ENCODE measurements at places on chromosomes 3 and 15. TPM values are rescaled to one million over a fixed set of nuclear protein-coding genes. Genes with fewer than 3 reads are reported as not detected.

- no peak for DNase-seq
- H3K27ac ChIP-seq = no peak overlapping the region
- no peak overlapping the region for H3K4me3 ChIP-seq
- no peaks in the 10 kb centered on the region for H3K4me1 ChIP-seq
Observed at GRCh38 chr3:89787485-89787884, 680.1 kb downstream of the EPHA3 start.

GRCh38 chr3:61200270-61200669, 51.0 kb downstream of the FHIT start:
- no peak for DNase-seq
- no peak overlapping the region for H3K27ac ChIP-seq
- no peaks in the 10 kb centered on the region for H3K4me1 ChIP-seq
- no peaks in the 10 kb centered on the region for H3K27me3 ChIP-seq
- H3K36me3 ChIP-seq = no peaks in the 10 kb centered on the region

- H3K4me1 ChIP-seq = peaks cover 6% of the 10 kb centered on the region
- H3K4me3 ChIP-seq = no peak overlapping the region
- no peak overlapping the region for H3K27ac ChIP-seq
- no peaks in the 10 kb centered on the region for H3K36me3 ChIP-seq
Observed at GRCh38 chr3:122936335-122936734, 91.2 kb downstream of the SEMA5B start.

- H3K4me3 ChIP-seq = no peak overlapping the region
- DNase-seq = no peak
- H3K27me3 ChIP-seq = no peaks in the 10 kb centered on the region
- H3K27ac ChIP-seq = no peak overlapping the region
- no peaks in the 10 kb centered on the region for H3K36me3 ChIP-seq
Observed at GRCh38 chr15:57667171-57667849, 39.2 kb upstream of the POLR2M start.

IL17RB gene
- 2.1 TPM for total RNA-seq

GRCh38 chr3:42652251-42652610, 1.3 kb upstream of the ZBTB47 start:
- H3K27me3 ChIP-seq = no peaks in the 10 kb centered on the region
- no peak overlapping the region for H3K27ac ChIP-seq
- peaks cover 14% of the 10 kb centered on the region for H3K4me1 ChIP-seq
- H3K4me3 ChIP-seq = no peak overlapping the region
- no peak for DNase-seq

MCF2L2 gene
- total RNA-seq = 3.5 TPM

DNA sequence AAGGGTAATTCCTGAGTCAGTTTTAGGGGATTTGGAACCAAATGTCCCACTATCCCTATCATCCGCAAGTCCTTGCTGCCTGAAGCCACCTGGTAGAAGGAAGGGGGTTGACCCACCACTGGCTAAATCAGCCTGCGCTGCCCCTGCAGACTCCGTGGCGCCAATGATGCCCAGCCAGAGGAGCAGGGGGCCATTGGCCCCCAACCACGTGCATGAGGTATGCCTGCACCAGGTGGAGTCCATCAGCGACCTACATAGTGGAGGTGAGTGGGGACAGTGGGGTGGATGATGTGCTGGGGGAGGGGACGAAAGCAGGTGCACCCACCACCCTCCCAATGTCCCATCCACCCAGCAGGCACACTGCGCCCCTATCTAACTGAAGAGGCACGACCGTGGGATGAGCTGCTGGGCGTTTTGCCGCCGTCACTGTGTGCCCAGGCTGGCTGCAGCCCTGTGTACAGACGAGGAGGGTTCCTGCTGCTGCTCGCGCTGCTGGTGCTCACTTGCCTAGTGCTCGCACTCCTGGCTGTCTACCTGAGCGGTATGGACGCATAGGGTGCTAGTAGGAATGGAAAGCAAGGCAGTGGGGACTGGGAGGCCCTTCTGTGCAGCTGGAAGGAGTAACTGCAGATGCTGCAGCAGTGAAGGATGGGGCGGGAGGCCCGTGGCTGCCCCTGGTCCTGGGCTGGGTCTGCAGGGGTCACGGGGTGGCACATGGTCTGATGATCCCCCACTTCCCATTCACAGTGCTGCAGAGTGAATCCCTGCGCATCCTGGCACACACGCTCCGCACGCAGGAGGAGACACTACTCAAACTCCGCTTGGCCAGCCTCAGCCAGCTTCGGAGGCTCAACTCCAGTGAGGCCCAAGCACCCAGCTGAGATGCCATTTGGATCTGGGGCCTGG, 5.7 kb downstream of the IFRD2 start:
- no peak overlapping the region for H3K27ac ChIP-seq
- no peak for DNase-seq
- H3K36me3 ChIP-seq = peaks cover 6% of the 10 kb centered on the region
- no peak overlapping the region for H3K4me3 ChIP-seq
- no peaks in the 10 kb centered on the region for H3K27me3 ChIP-seq

GALK2 gene
- total RNA-seq = 26.2 TPM

GRCh38 chr3:69250014-69250413, 127.6 kb upstream of the LMOD3 start:
- H3K36me3 ChIP-seq = no peaks in the 10 kb centered on the region
- no peak overlapping the region for H3K27ac ChIP-seq
- H3K27me3 ChIP-seq = no peaks in the 10 kb centered on the region
- peak; percentile 36 for DNase-seq
- no peaks in the 10 kb centered on the region for H3K4me1 ChIP-seq
- H3K4me3 ChIP-seq = no peak overlapping the region

GRCh38 chr3:148975248-148975647, 16.1 kb upstream of the GYG1 start:
- H3K27me3 ChIP-seq = no peaks in the 10 kb centered on the region
- no peak for DNase-seq
- no peaks in the 10 kb centered on the region for H3K36me3 ChIP-seq
- no peaks in the 10 kb centered on the region for H3K4me1 ChIP-seq
- H3K4me3 ChIP-seq = no peak overlapping the region

DNA sequence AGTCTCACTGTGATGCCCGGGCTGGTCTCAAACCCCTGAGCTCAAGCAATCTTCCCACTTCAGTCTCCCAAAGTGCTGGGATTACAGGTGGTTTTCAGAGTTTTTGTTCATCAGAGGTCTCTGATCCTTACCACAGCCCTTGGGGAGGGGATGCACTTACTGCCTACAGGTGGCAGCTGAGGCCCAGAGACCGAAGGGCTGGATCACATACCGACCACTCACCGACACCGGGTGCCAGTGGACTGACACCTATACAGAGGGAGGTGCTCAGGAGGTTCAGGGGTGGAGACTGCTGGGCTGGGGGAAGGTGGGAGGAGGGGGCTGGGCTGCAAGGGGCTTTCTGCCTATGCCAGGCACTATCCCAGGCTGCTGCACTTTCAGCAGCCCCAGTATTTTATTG, 19.5 kb downstream of the DUSP7 start:
- H3K36me3 ChIP-seq = no peaks in the 10 kb centered on the region
- no peak overlapping the region for H3K27ac ChIP-seq
- DNase-seq = no peak
- no peak overlapping the region for H3K4me3 ChIP-seq
- no peaks in the 10 kb centered on the region for H3K27me3 ChIP-seq

- peak overlapping the region; percentile 26 for H3K27ac ChIP-seq
- H3K36me3 ChIP-seq = no peaks in the 10 kb centered on the region
- no peak for DNase-seq
- no peaks in the 10 kb centered on the region for H3K27me3 ChIP-seq
Observed at GRCh38 chr3:4759689-4760312, 219.4 kb upstream of the BHLHE40 start.

KLHL6 gene
- 31.0 TPM for total RNA-seq

B3GNT5 gene
- total RNA-seq = 10.0 TPM

PP2D1 gene
- not detected for total RNA-seq

GRCh38 chr15:41866263-41866703, 27.6 kb downstream of the SPTBN5 start:
- no peak overlapping the region for H3K4me3 ChIP-seq
- peaks cover 8% of the 10 kb centered on the region for H3K4me1 ChIP-seq
- no peaks in the 10 kb centered on the region for H3K27me3 ChIP-seq
- H3K36me3 ChIP-seq = no peaks in the 10 kb centered on the region

SLC22A14 gene
- not detected for total RNA-seq

CERS3 gene
- 0.24 TPM for total RNA-seq

DNA sequence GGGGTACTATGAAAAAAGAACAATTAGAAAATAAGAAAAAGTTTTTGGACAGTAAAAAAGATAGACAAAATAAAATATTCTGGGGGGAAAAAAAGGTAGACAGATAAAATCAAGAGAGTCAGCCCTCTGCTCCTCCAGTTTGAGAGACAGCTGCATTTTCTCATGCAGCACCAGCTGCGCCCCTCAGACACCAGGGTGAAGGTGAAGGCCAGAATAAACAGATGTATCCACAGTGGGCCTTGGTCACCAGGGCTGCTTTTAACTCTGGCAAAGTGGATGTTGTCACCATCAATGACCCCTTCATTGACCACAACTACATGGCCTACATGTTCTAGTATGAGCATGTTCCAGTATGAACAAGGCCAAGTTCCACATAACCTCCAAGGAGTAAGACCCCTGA, 13.9 kb upstream of the RNF7 start:
- no peak overlapping the region for H3K27ac ChIP-seq
- H3K4me3 ChIP-seq = no peak overlapping the region
- H3K27me3 ChIP-seq = no peaks in the 10 kb centered on the region

GRCh38 chr15:89912145-89912673, 543 bp downstream of the ARPIN start:
- H3K27me3 ChIP-seq = peaks cover 7% of the 10 kb centered on the region
- DNase-seq = no peak
- H3K4me1 ChIP-seq = no peaks in the 10 kb centered on the region
- no peak overlapping the region for H3K27ac ChIP-seq
- no peaks in the 10 kb centered on the region for H3K36me3 ChIP-seq

MNS1 gene
- total RNA-seq = 0.82 TPM

EXOSC7 gene
- 86.4 TPM for total RNA-seq

- no peaks in the 10 kb centered on the region for H3K4me1 ChIP-seq
- DNase-seq = no peak
- no peak overlapping the region for H3K4me3 ChIP-seq
- no peaks in the 10 kb centered on the region for H3K27me3 ChIP-seq
Observed at GRCh38 chr3:72530426-72530825, 317.8 kb downstream of the SHQ1 start.

DNA sequence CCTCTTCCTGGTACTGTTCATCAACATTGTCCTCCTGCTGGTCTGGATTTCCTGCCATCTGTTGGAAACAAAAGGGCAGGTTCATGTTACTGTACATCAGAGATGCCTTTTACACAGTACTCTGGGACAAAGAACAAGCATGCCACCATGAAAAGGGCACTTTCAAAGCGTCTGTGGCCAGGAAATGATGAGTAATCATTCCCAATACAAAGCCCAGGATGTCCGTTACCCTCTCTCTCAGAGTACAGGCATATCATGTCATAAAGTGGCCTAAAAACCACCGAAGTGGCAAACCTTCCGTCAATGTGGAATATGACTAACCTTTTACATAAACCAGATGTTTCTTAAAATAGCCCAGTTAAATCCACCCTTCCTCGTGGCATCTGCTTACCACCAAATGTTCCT, 71.2 kb downstream of the GOLIM4 start:
- no peaks in the 10 kb centered on the region for H3K36me3 ChIP-seq
- no peaks in the 10 kb centered on the region for H3K4me1 ChIP-seq
- H3K4me3 ChIP-seq = no peak overlapping the region
- DNase-seq = no peak

- H3K27me3 ChIP-seq = no peaks in the 10 kb centered on the region
- no peak overlapping the region for H3K4me3 ChIP-seq
- H3K4me1 ChIP-seq = peaks cover 52% of the 10 kb centered on the region
- DNase-seq = no peak
Observed at GRCh38 chr15:31268911-31269784, 57.5 kb upstream of the KLF13 start.

GRCh38 chr3:122132949-122133540, 50.4 kb upstream of the CASR start:
- H3K27ac ChIP-seq = no peak overlapping the region
- DNase-seq = no peak
- H3K36me3 ChIP-seq = no peaks in the 10 kb centered on the region
- no peaks in the 10 kb centered on the region for H3K27me3 ChIP-seq

- H3K36me3 ChIP-seq = no peaks in the 10 kb centered on the region
- H3K4me1 ChIP-seq = no peaks in the 10 kb centered on the region
- H3K27me3 ChIP-seq = no peaks in the 10 kb centered on the region
- no peak for DNase-seq
- no peak overlapping the region for H3K4me3 ChIP-seq
Observed at GRCh38 chr3:129535075-129535474, 6.6 kb downstream of the RHO start.

GRCh38 chr3:16370872-16371740, 106.1 kb downstream of the OXNAD1 start:
- no peak overlapping the region for H3K27ac ChIP-seq
- H3K36me3 ChIP-seq = peaks cover 17% of the 10 kb centered on the region
- H3K4me3 ChIP-seq = no peak overlapping the region
- no peaks in the 10 kb centered on the region for H3K27me3 ChIP-seq

OR5K1 gene
- not detected for total RNA-seq

GRCh38 chr3:162973428-162973917, 1476.9 kb downstream of the OTOL1 start:
- no peak overlapping the region for H3K27ac ChIP-seq
- DNase-seq = no peak
- no peaks in the 10 kb centered on the region for H3K27me3 ChIP-seq

- no peaks in the 10 kb centered on the region for H3K27me3 ChIP-seq
- H3K36me3 ChIP-seq = no peaks in the 10 kb centered on the region
- no peaks in the 10 kb centered on the region for H3K4me1 ChIP-seq
Observed at GRCh38 chr3:183339461-183340086, 86.5 kb downstream of the B3GNT5 start.

TMEM87A gene
- total RNA-seq = 47.2 TPM

GRCh38 chr3:108461661-108462111, 48.7 kb downstream of the MYH15 start:
- no peak overlapping the region for H3K4me3 ChIP-seq
- H3K27me3 ChIP-seq = no peaks in the 10 kb centered on the region
- DNase-seq = no peak
- H3K4me1 ChIP-seq = no peaks in the 10 kb centered on the region

DNA sequence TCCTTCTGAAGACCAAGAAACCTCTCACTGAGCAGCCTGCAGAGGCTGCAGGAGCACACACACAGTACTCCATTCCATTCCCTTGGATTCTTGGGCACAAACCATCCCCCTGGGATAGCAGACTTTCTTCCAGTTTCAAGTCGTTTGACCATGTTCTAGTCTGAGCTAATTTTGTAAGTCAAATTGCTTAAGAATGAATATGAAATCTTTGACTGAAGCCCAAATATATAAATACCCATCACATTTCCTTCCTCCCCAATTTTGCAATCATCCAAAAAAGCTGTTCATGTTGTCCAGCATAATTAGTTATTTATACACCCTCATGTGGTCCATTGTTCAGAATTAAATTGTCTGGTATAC, 231.2 kb upstream of the TPRG1 start:
- H3K27ac ChIP-seq = no peak overlapping the region
- H3K4me1 ChIP-seq = no peaks in the 10 kb centered on the region
- no peak for DNase-seq
- H3K36me3 ChIP-seq = no peaks in the 10 kb centered on the region

- H3K27me3 ChIP-seq = no peaks in the 10 kb centered on the region
- DNase-seq = no peak
- H3K36me3 ChIP-seq = no peaks in the 10 kb centered on the region
- H3K4me3 ChIP-seq = no peak overlapping the region
Observed at GRCh38 chr15:33662014-33662413, 306.3 kb upstream of the CHRM5 start.

GRCh38 chr15:46576646-46577395, 942.0 kb downstream of the SQOR start:
- no peaks in the 10 kb centered on the region for H3K27me3 ChIP-seq
- H3K36me3 ChIP-seq = no peaks in the 10 kb centered on the region
- H3K4me3 ChIP-seq = no peak overlapping the region
- no peak overlapping the region for H3K27ac ChIP-seq
- no peak for DNase-seq

Data from CD8-positive, alpha-beta memory T cell (primary cell).